ENCODE measurements at places on chromosomes 6 and 20. TPM values are rescaled to one million over a fixed set of nuclear protein-coding genes. Genes with fewer than 3 reads are reported as not detected.

DNA sequence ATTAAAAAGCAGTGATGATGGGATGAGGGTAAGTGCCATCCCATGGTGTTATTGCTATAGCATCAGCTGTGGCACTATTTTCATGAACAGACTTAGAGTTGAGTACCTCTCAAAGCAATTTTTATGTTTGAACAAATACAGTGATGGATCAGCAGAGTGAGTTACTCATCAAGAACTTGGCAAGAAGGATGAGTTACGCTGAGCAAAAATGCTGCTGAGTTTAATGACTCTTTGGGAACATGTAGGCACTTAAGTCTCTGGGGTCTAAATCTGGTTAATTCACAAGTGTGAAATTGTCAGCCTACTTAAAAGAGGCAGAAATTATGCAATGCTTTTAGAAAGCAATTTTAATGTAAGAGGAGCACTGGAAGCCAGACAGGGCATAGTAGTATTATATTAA, 78.5 kb upstream of the AHI1 start:
- H3K27me3 ChIP-seq = no peaks in the 10 kb centered on the region
- no peaks in the 10 kb centered on the region for H3K4me1 ChIP-seq
- no peak overlapping the region for H3K4me3 ChIP-seq
- no peaks in the 10 kb centered on the region for H3K36me3 ChIP-seq

DNA sequence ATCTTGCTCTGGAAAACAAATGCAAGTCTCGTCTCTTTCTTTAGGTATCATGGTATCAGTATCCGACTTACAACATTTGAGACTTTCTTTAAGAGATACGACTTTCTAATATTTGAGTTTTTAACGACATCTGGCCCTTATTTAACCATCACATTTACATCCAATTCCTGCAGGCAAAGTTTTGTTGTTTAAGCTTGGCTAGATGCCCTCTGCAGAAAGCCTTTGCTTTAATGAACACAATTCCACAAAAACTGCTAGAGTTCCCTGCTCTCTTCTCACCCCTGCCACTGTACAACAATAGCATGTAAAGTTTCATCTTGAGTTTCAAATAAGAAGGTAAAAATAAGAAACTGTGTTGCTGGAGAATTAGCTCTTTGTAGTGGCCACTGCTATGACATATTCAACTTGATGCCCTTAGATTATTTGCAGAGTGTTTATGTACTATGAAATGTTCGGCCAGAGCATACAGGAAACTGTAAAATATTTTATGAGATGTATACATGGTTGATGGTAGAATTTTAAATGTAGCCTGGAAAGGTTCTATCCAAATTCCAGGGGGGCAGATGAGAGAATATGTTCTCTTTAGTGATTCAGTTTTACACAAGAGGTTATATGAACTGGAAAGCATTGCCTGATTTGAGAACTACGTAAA, 438.6 kb downstream of the CDC5L start:
- H3K27ac ChIP-seq = no peak overlapping the region
- no peaks in the 10 kb centered on the region for H3K4me1 ChIP-seq
- no peak for DNase-seq
- H3K4me3 ChIP-seq = no peak overlapping the region
- no peaks in the 10 kb centered on the region for H3K27me3 ChIP-seq

The OPRM1 gene
- 0.45 TPM for total RNA-seq

GRCh38 chr6:161586887-161587286, 313.0 kb upstream of the AGPAT4 start:
- H3K4me1 ChIP-seq = no peaks in the 10 kb centered on the region
- no peak overlapping the region for H3K4me3 ChIP-seq
- no peak for DNase-seq

GRCh38 chr20:13995841-13996240, 525 bp downstream of the MACROD2 start:
- H3K27me3 ChIP-seq = no peaks in the 10 kb centered on the region
- peak overlapping the region; percentile 76 for H3K27ac ChIP-seq
- H3K4me3 ChIP-seq = peak overlapping the region; percentile 90
- no peaks in the 10 kb centered on the region for H3K36me3 ChIP-seq

All from stomach (tissue), 19 donors.